NCI-H1092 (cell line): ENCODE measurements at places on chromosomes 5 and 9.

GRCh38 chr5:142830241-142831008 is 60.2 kb downstream of the ARHGAP26 start:
- DNase-seq: no peak

- no peak for DNase-seq
These were observed 452.7 kb upstream of the CDH9 start for GRCh38 chr5:27491047-27491446.

- DNase-seq: no peak
These were observed 37.3 kb upstream of the FYB1 start for GRCh38 chr5:39256477-39257235.

GRCh38 chr5:52898961-52899680 is 90.0 kb upstream of the ITGA2 start:
- no peak for DNase-seq

DNA sequence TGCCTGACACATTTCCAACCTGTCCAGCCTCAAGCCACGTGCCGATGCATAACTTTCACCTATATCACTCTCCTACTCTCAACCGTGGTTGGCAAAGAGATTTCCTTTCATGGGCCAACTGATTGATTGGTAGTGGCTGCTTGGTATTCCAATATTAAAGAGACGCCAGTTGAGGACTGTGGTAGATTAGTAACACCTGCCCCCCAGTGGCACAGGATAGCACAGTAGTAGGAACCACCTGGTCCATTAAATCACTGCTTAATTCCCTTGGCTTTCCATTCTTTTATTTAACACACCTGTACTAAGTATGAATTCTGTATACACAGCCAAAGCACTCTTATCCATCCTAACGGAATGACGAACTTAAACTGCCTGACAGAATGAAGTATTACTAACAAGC is 19.1 kb upstream of the FOXB2 start:
- DNase-seq: no peak

- DNase-seq: peak; percentile 11
These were observed 639 bp downstream of the INVS start for GRCh38 chr9:100099722-100100042.

- DNase-seq: no peak
These were observed 956 bp downstream of the ZNF189 start for GRCh38 chr9:101399643-101399970.

DNA sequence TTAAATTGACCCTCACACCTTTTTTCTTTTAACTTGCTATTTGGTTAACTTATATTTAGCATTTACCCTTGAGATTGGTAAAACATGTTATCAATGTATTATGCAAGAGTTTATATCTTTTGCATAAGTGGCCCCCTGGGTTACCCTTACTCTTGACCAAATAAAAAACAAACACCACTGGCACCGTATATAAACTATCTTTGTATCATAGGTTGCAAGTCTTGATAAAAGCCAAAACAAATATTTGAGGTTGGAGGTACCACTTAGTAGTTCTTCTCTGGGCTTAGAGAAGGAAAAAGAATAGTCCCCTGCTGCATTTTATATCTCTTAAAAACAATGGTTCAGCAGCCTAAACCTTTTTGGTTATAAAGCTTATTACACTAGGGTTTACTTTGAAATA is 61.3 kb downstream of the WDR36 start:
- no peak for DNase-seq

GRCh38 chr9:36748322-36748899 is 175.7 kb downstream of the MELK start:
- DNase-seq: no peak

- peak; percentile 59 for DNase-seq
These were observed 52.9 kb downstream of the PAM start for GRCh38 chr5:102807878-102808502.

GRCh38 chr5:6885581-6885980 is 172.3 kb downstream of the TENT4A start:
- no peak for DNase-seq

DNA sequence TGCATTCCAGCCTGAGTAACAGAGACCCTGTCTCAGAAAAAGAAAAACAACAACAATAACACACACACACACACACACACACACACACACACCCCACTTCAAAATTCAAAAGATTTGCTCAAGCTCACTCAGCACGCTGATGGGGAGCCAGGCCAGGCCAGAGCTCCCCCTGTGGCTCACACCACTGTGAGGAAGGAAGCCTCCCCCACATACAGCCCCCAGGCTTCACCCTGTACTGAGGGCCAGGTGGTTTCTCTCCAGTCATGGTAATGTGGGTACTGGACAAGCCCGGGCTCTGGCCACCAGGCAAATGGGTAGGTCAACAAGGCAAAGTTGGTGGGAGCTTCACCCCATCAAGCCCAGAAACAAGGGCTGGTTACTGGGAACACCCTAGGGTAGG is 19.0 kb downstream of the ATOX1 start:
- no peak for DNase-seq

GRCh38 chr9:107226421-107226820 is 56.7 kb upstream of the RAD23B start:
- no peak for DNase-seq

DNA sequence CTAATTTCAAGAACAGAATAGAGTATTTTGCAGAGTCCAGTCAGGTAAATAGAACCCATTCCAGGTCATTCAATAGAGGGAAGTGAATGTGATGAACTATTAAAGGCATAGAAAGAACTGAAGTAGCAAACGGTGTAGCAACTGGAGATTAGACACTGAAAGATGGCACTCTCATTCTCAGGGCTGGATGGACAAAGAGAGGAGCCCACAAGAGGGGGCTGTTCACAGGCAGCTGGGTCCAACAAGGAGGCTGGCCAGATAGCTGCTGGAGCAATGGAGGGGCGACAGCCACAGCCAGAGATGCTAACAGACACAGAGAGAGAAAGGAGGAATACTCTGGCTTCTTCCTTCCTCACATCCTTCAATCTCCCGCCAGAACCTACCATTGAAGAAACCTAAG is 93.1 kb upstream of the SMARCA2 start:
- DNase-seq: no peak

DNA sequence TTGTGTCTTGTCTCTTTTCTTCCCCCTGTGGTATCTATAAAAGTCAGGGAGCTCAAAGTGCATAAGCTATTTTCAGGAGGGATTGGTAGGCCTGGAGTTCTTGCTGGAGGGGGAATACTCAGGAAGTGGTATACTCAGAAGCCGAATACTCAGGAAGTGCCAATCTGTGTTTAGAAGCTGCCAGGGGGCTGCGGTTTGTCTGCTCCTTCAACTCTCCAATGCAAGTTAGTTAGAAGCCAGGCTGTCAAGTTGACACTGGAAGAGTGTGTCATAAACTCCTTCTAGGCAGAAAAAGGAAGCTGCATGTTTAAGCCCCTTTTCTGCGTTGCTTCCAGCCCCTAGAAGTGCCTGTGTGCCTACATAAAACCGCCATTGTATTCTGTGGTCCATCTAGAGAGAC is 366.5 kb downstream of the TAF11L14 start:
- DNase-seq: no peak

DNA sequence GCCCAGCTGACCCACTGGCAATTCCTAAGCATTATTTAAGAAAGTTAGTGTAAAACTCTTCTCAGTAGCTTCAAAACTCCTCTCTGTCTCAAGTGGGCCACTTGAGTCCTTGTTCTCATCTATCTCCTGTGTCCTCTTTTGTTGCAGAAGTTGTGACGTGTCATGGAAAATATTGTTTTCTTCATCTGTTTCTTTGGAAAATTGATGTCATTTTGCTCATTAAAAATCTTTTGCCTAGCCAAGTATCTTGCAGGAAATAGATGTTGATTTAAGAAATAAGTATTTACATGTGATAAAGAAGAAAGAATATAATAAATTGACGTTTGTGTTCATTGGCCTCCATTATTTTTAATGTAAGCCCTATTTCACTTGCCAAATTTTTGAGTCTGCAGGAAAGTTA is 1158.4 kb upstream of the SEMA6A start:
- DNase-seq: no peak

- DNase-seq: no peak
These were observed 1.6 kb upstream of the SPZ1 start for GRCh38 chr5:80318212-80318611.

- DNase-seq: no peak
These were observed 39.9 kb downstream of the STXBP1 start for GRCh38 chr9:127651697-127652610.

- DNase-seq: no peak
These were observed 5.9 kb upstream of the AHRR start for GRCh38 chr5:315488-316209.

DNA sequence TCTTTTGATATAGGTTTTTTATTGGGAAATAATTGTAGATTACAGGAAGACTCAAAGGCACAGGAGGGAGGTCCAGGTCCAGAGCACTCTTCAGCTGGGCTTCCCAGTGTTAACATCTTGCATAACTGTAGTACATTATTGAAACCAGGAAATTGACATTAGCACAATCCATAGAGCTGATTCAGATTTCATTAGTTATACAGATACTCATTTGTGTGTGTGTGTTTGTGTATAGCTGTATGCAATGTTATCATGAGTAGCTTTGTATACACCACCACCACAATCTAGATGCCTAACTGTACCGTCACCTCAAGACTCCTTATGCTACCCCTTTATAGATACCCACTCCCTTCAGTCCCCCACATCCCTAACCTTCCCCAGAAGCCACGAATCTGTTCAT is 47.9 kb downstream of the SLC36A1 start:
- no peak for DNase-seq

DNA sequence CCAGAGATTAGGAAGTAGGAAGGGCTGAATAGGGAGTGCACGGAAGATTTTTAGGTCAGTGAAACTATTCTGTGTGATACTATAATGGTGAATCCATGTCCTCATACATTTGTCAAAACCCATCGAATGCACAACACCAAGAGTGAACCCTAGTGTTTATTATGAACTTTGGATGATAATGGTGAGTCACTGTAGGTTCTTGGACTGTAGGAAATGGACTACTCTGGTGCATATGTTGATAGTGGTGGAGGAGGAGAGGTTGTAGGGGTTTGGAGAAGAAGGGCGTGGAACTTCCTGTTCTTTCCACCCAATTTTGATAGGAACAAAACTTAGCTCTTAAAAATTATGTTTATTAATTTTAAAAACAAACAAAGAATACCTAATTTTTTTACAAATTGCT is 14.3 kb downstream of the CTSL start:
- no peak for DNase-seq

DNA sequence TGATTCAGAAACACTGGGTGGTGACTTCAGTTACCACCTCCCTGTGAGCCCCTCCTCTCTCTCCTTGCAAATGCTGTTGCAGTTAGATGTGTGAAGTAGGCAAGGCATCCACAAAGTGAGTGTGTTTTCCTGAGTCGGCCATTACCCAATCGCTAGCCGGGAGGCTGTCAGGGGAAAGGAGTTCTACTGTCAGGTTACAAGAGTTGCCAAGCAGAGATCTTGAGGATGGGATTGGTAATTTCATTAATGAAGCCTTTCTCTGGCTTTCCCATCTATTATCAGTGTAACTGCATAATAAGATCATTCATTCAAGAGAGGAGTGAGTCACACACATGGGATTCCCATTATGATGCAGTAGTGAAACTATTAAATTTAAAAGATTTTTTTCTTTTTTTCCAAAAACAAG is 106.9 kb downstream of the GLDC start:
- no peak for DNase-seq

GRCh38 chr5:127412698-127413097 is 104.7 kb upstream of the PRRC1 start:
- DNase-seq: no peak
